Liver (tissue), 10 donors: ENCODE measurements at places on chromosomes 4 and X. TPM values are rescaled to one million over a fixed set of nuclear protein-coding genes. Genes with fewer than 3 reads are reported as not detected.

GRCh38 chr4:124937993-124938392 is 225.5 kb upstream of the ANKRD50 start:
- no peaks in the 10 kb centered on the region for H3K4me1 ChIP-seq
- H3K27ac ChIP-seq = no peak overlapping the region
- no peak overlapping the region for H3K4me3 ChIP-seq

- H3K27me3 ChIP-seq = peaks cover 3% of the 10 kb centered on the region
- H3K36me3 ChIP-seq = no peaks in the 10 kb centered on the region
- H3K27ac ChIP-seq = no peak overlapping the region
- peaks cover 14% of the 10 kb centered on the region for H3K4me1 ChIP-seq
- H3K4me3 ChIP-seq = no peak overlapping the region
- no peak for DNase-seq
Observed at GRCh38 chr4:165516281-165516833, 137.5 kb downstream of the CPE start.

DNA sequence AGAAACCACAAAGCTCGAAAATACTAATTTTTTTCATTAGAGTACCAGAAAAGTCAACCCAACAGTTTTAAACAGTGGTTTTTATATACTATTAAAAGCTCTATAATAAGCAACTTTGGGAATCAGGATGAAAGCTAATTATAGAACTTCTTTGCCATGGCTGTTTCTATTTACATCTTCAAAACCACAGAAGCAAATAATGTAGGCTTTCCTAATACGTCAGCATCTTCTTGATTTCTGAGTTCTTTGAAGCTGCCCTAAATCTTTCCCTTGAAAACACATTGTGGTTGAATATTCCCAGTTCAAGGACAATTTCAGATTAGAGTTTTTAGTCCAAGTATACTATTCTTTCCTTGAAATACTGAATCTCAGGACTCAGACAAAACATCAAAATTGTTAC is 460.2 kb upstream of the FAT1 start:
- H3K27ac ChIP-seq = no peak overlapping the region
- H3K4me1 ChIP-seq = no peaks in the 10 kb centered on the region
- H3K36me3 ChIP-seq = no peaks in the 10 kb centered on the region
- DNase-seq = no peak

DNA sequence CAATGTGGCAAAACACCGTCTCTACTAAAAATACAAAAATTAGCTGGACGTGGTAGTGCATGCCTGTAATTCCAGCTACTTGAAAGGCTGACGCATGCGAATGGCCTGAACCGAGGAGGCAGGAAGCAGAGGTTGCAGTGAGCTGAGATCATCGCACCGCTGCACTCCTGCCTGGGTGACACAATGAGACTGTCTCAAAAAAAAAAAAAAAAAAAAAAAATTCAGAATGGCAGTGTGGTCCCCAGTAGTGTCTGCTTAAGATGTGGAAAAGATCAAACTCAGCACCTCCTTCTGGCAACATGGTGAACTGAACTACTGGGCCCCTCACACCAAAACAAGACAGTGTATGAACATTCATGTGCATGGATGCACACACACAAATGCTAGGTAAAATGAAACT is 32.2 kb downstream of the SMS start:
- H3K27ac ChIP-seq = no peak overlapping the region
- peaks cover 5% of the 10 kb centered on the region for H3K36me3 ChIP-seq
- H3K4me3 ChIP-seq = no peak overlapping the region
- H3K4me1 ChIP-seq = no peaks in the 10 kb centered on the region

GRCh38 chr4:109928327-109929045 is 15.8 kb downstream of the EGF start:
- H3K27ac ChIP-seq = no peak overlapping the region
- H3K27me3 ChIP-seq = no peaks in the 10 kb centered on the region
- no peak overlapping the region for H3K4me3 ChIP-seq
- no peaks in the 10 kb centered on the region for H3K4me1 ChIP-seq
- H3K36me3 ChIP-seq = no peaks in the 10 kb centered on the region

GRCh38 chr4:177351622-177352244 is 42.1 kb downstream of the NEIL3 start:
- H3K27me3 ChIP-seq = no peaks in the 10 kb centered on the region
- no peak overlapping the region for H3K27ac ChIP-seq
- no peak overlapping the region for H3K4me3 ChIP-seq
- H3K4me1 ChIP-seq = no peaks in the 10 kb centered on the region
- no peak for DNase-seq
- H3K36me3 ChIP-seq = no peaks in the 10 kb centered on the region

DNA sequence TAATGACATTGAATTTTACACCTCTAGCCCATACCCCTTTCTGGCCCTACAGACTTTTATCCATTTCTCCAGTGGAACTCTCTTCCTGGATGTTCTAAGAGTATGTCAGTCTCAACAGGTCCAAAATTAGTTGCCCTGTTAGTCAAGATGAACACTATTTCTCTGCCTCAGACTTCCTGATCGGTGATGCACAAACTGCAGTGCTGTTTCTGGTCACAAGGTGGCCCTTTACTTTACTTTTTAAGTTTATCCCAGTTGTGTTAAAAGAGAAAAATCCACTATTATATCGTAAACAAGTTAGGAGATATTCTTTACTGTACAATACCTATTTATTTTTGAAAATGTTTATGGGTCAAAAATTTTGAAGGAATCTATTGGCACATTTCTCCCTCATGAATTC is 13.1 kb downstream of the TCEAL7 start:
- H3K27me3 ChIP-seq = peaks cover 2% of the 10 kb centered on the region
- no peak overlapping the region for H3K4me3 ChIP-seq
- DNase-seq = no peak

DNA sequence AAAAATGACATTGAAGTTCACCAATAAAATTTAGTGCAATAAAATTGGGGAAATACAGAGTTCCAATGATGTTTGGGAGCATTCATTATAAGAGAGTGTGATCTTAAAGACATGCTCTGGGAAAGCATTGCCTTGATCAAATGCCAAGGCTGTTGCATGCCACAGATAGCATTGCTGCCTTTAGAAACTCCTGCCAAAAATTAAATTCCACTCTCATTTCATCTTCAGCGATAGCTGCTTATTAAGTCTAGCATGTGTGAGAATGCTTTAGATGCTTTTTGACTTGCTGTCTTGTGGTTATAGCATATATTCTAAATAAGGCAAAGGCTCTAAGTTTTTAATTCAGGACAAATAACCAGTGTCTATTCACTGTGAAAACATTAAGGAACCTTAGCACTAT is 49.3 kb downstream of the NPNT start:
- H3K27me3 ChIP-seq = no peaks in the 10 kb centered on the region
- H3K36me3 ChIP-seq = no peaks in the 10 kb centered on the region

GRCh38 chr4:103415801-103416200 is 217.7 kb upstream of the CENPE start:
- peaks cover 2% of the 10 kb centered on the region for H3K4me1 ChIP-seq
- H3K27me3 ChIP-seq = no peaks in the 10 kb centered on the region
- no peak overlapping the region for H3K4me3 ChIP-seq
- H3K36me3 ChIP-seq = no peaks in the 10 kb centered on the region

- H3K27me3 ChIP-seq = no peaks in the 10 kb centered on the region
- no peak overlapping the region for H3K4me3 ChIP-seq
- H3K27ac ChIP-seq = no peak overlapping the region
Observed at GRCh38 chr4:164606478-164606877, 147.5 kb upstream of the SMIM31 start.

DNA sequence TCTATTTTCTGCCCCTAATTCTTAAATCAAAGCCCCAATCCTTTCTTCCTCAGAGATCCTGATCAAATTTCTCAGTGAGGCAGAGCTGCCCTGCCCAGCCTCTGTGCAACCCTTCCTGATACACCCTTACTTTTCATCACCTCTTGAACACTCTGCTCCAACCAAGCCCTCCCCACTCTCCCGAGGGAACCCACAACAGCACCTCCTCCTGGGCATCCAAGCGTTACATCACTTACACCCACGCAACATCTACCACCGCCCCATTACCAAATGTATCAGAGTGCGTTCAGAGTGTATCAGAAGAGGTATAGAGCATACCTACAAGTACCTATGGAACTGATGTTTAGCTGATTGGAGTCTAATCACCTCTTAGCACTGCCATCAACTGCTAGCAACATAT is 186.5 kb downstream of the RAP1GDS1 start:
- H3K4me3 ChIP-seq = no peak overlapping the region
- peaks cover 2% of the 10 kb centered on the region for H3K36me3 ChIP-seq
- H3K27me3 ChIP-seq = no peaks in the 10 kb centered on the region
- no peaks in the 10 kb centered on the region for H3K4me1 ChIP-seq

DNA sequence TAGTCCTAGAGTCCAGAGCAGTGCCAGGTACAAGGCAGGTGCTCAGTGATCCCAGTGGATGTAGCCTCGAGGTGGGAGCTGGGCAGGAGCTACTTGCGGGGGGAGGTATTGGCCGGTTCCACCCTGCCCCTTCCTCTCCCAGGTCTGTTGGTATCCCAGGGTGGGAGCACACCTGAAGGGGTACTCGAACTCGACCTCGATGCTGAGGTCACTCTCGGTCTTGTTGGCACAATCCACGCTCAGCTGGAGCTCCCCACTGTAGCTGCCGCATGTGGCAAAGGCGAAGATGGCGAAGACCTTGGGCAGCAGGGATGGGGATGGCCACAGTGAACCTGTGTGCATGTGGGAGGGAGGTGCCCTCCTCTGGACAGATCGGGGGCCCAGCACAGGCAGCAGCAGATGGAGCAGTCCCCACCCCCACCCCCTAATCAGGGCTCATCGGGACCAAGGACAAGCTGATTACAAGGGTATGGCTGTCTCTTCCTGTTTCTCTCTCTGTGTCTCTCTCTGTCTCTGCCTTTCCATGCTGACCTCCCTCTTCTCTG is 2.4 kb downstream of the SYP start:
- no peaks in the 10 kb centered on the region for H3K4me1 ChIP-seq
- no peaks in the 10 kb centered on the region for H3K27me3 ChIP-seq
- H3K36me3 ChIP-seq = no peaks in the 10 kb centered on the region
- H3K4me3 ChIP-seq = no peak overlapping the region
- no peak overlapping the region for H3K27ac ChIP-seq

- H3K27me3 ChIP-seq = no peaks in the 10 kb centered on the region
- DNase-seq = no peak
- no peak overlapping the region for H3K27ac ChIP-seq
- H3K4me3 ChIP-seq = no peak overlapping the region
Observed at GRCh38 chrX:130497531-130497930, 95.7 kb downstream of the RBMX2 start.

DNA sequence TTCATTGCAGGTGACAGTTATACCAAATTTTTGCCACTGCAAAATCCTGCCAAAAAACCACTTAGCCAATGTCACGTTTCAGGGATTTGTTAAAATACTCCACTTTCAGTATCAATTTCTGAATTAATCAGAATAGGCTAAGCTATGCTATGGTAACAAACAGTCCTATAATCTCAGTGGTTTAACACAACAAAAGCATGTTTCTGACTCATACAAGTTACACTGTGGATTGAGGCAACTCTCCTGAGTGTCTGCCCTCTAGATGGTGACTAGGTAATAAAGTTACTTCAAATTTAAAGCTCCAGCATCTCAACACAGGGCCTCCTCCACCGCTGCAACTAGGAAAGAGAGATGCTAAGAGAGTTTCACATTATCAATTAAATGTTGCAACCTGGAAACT is 23.0 kb upstream of the RADX start:
- H3K27ac ChIP-seq = no peak overlapping the region
- H3K4me3 ChIP-seq = no peak overlapping the region
- no peaks in the 10 kb centered on the region for H3K27me3 ChIP-seq
- H3K36me3 ChIP-seq = no peaks in the 10 kb centered on the region
- H3K4me1 ChIP-seq = no peaks in the 10 kb centered on the region
- DNase-seq = no peak

GRCh38 chr4:26218677-26219605 is 101.9 kb upstream of the RBPJ start:
- no peaks in the 10 kb centered on the region for H3K4me1 ChIP-seq
- no peak overlapping the region for H3K4me3 ChIP-seq
- no peaks in the 10 kb centered on the region for H3K36me3 ChIP-seq

DNA sequence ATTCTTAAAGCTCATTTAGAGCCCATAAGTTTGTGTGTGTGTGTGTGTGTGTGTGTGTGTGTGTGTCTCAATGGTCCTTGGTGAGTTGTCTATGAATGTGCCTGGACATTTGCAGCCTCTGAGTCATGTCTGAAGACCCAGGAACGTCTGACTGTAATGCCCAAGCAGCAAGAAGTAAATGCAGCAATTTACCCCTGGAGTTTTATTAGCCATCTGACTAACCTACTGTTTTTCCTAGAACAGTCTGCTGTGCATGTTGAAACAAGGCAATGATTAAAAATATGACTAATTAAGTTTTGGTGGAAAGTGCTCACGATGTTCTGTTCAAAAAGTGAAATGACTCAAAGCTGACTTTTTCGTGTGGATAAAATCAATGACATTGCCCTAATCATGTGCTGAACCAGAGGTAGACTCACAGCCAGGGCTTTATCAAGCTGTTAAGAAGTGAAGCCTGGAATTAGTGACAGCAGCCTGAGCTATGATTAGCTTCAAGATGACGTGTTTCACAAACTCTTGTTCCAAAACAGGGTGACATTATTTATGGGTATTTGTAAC is 201.6 kb downstream of the CPE start:
- no peak for DNase-seq
- H3K4me1 ChIP-seq = no peaks in the 10 kb centered on the region
- no peak overlapping the region for H3K4me3 ChIP-seq

DNA sequence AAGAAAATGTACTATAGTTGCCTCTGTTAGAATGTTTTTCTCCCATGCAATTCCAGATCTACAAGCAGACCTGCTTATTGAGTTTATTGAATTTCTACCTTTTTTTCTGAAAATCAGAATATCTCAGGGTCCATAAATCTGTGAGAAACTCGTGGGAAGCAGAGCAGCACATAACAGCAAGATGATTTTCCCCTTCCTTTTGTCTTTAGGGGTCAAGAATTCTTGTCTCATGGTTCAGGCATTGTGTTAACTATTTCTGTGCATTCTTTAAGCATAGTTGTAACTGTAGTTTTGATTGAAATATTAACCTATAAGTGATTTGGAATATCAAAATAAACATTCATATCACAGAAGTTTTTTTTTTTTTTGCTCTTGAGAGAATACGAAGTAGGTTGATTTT is 11.4 kb downstream of the EDNRA start:
- H3K27me3 ChIP-seq = no peaks in the 10 kb centered on the region
- no peaks in the 10 kb centered on the region for H3K36me3 ChIP-seq
- H3K27ac ChIP-seq = peak overlapping the region; percentile 26
- no peak overlapping the region for H3K4me3 ChIP-seq
- no peak for DNase-seq

DNA sequence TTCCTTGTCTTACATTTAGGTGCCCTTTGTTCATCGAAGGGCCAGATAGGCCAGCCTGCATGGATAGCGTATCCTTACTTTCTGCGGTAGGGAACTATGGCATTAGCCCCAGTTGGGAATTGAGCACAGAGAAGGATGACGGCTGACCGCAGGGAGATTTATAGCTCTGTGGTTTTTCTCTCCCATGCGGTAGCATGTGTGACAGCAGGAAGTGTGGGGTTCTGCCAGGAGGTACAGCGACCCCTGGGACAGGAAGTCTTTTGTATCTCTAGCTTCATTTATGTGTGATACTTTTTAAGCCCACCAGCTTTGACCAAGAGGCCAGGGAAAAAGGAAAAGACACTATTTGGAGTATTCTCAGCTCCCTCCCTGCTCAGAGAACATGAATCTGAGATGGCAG is 33.1 kb downstream of the GAB3 start:
- no peak for DNase-seq
- H3K4me1 ChIP-seq = no peaks in the 10 kb centered on the region
- H3K27ac ChIP-seq = no peak overlapping the region

GRCh38 chr4:187903106-187903505 is 92.5 kb upstream of the ZFP42 start:
- no peak for DNase-seq
- no peaks in the 10 kb centered on the region for H3K36me3 ChIP-seq
- H3K27ac ChIP-seq = no peak overlapping the region
- no peak overlapping the region for H3K4me3 ChIP-seq
- H3K4me1 ChIP-seq = no peaks in the 10 kb centered on the region

Gene VGLL1
- total RNA-seq = not detected

Gene RUFY3
- total RNA-seq = 35.2 TPM

Gene MAGEA8
- not detected for total RNA-seq

Gene SLC7A11
- 0.17 TPM for total RNA-seq

Gene RBM46
- total RNA-seq = 0.08 TPM

Gene PCSK1N
- total RNA-seq = 0.08 TPM

Gene SPANXN3
- not detected for total RNA-seq

Gene ACOX3
- 24.6 TPM for total RNA-seq
